H9 (cell line): ENCODE measurements at places on chromosomes 1 and 21.
A peak's percentile ranks its signal among the peaks of the same experiment; 100 is the strongest.

DNA sequence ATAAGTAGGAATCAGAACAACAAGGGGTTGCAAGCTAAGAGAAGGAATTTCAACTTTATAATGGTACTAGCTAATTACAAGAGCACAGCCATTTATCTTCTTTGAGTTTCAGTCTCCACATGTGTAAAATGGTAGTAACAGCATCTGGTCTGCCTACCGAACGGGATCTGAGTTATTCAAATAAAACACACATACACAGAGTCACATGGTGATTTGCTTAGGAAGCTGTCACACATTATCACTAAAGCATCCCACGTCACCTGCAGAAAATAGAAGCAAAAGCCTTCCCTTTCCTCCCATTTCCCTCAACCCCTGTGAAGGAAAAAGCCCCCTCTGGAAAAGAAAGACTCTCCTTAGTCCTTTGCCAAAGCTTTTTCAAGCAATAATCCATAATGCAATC, 389.7 kb downstream of the OMA1 start:
- DNase-seq: no peak
- H3K27ac ChIP-seq: no peak overlapping the region
- peaks cover 7% of the 10 kb centered on the region; the same call in 1 of the 2 replicates for H3K4me1 ChIP-seq
- H3K36me3 ChIP-seq: no peaks in the 10 kb centered on the region

GRCh38 chr1:74681851-74682250, 8.3 kb upstream of the ERICH3 start:
- no peak overlapping the region for H3K27ac ChIP-seq
- no peaks in the 10 kb centered on the region for H3K4me1 ChIP-seq
- DNase-seq: no peak
- H3K4me3 ChIP-seq: no peak overlapping the region
- H3K27me3 ChIP-seq: no peaks in the 10 kb centered on the region
- H3K36me3 ChIP-seq: no peaks in the 10 kb centered on the region

DNA sequence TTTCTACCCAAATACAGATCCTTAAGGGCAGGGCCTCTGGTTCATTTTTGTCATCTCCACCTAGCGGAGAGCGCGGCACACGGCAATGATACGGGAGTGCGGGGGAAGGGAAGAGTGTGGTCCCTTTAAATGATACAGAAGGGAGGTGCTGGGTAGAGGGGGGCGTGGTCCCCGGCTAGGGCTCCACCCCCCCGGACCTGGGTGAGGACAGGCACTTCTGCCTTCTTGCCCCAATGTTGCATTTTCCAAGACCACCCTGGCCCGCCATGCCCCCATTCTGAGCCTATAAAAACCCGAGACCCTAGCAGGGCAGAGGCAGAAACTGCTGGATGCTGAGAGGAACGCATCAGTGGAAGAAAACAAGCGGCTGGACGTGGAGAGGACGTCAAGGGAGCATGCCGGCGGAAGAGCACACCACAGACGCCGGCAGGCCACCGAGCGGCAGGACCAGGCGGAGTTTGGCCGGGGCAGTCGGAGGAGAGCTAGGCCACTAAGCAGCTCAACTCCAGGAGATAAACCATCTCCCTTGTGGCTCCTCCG, 30.0 kb downstream of the LRRC3 start:
- H3K27me3 ChIP-seq: no peaks in the 10 kb centered on the region
- H3K27ac ChIP-seq: no peak overlapping the region
- peaks cover 5% of the 10 kb centered on the region for H3K36me3 ChIP-seq
- DNase-seq: peak; percentile 94

DNA sequence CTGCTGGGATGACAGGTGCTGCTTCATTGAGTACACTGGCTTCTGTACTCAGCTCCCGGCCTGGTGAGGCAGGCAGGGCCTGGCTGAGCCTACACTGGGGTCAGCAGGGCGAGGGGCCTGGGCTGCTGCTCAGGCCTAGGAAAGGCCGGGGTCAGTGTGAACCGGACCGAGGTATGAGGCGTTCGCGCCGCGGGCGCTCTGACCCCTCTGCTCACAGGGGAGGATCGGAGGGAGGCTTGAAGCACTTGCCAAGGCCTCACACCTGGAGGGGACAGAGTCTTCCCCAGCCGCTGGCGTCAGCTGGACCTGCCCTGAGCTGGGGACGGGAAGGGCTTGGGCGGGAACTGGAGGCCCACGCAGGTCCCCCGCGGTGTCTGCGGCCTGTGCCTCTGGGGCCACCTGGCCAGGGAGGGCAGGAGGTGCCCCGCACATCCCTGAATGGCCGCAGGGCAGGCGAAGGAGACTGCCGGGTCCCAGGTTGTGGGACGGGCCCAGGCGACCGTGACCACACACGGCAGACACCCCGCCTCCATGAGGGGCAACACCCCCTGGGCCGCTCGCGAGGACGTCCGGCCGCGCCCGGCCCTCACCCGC, 466 bp downstream of the PEX10 start:
- no peak overlapping the region for H3K27ac ChIP-seq
- peak overlapping the region; percentile 91 for H3K4me3 ChIP-seq
- DNase-seq: peak; percentile 40
- H3K4me1 ChIP-seq: no peaks in the 10 kb centered on the region

DNA sequence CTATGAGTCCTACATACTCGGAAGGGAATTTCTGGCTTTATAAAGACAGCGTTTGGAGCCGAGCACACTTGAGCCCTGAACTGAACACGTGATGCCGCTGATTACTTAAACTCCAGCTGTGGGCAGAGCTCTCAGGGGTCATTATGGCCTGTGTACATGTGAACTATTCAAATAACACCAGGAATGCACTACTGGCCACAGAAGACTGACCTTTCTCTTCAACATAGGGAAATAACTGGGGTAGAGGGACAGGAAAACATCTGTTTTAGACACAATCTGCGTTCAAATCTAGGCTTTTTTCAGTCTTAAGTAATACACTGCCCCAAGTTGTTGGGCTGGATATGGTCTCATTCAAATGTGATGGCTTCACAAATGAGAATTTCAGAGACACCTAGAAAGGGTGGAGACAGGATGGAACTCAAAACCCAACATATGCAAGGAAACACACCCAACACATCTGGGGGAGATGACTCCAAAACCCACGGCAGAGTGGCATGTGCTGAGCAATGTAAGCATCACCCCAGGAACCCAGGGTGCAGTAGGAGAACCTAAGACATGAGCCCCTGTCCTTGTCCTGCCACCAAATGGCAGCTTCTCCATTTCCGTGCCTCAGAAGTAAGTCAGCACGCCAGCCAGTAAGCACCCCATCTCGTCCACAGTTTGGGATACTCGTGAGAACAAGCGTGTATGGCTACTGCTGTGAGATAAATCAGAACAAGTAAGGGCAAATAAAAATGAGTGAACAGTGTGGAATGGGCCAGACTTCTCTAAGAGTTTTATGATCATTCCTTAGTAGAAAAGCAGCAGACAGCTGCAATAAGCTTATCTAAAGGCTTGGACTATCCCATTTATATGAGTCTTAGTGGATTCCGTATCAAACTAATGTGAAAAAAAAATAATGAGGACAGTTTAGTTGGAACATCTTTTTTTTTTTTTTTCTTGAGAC, 24.9 kb downstream of the NID1 start:
- peaks cover 5% of the 10 kb centered on the region; the same call in 1 of the 2 replicates for H3K36me3 ChIP-seq
- DNase-seq: no peak
- no peak overlapping the region for H3K4me3 ChIP-seq
- H3K27me3 ChIP-seq: no peaks in the 10 kb centered on the region
- no peaks in the 10 kb centered on the region for H3K4me1 ChIP-seq
- no peak overlapping the region for H3K27ac ChIP-seq

DNA sequence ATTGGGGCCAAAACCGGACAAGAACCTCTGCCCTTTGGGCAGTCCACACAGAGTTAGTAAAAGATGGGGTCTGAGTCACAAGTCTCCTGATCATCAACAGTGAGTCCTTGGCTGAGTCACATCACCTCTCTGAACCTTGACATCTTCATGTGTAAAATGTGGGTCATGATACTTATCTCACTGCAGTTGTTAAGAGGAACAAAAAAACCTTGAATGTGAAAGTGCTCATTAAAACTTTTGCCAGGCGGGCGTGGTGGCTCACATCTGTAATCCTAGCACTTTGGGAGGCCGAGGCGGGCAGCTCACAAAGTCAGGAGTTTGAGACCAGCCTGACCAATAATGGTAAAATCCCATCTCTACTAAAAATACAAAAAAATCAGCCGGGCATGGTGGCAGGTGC, 15.7 kb downstream of the S100A16 start:
- H3K4me1 ChIP-seq: peaks cover 7% of the 10 kb centered on the region; the same call in 1 of the 2 replicates
- DNase-seq: no peak
- H3K4me3 ChIP-seq: no peak overlapping the region
- H3K36me3 ChIP-seq: no peaks in the 10 kb centered on the region
- no peak overlapping the region for H3K27ac ChIP-seq

- no peak overlapping the region for H3K27ac ChIP-seq
- no peaks in the 10 kb centered on the region for H3K36me3 ChIP-seq
- no peak overlapping the region for H3K4me3 ChIP-seq
Measured at GRCh38 chr1:5164158-5164557, 509.7 kb downstream of the AJAP1 start.

DNA sequence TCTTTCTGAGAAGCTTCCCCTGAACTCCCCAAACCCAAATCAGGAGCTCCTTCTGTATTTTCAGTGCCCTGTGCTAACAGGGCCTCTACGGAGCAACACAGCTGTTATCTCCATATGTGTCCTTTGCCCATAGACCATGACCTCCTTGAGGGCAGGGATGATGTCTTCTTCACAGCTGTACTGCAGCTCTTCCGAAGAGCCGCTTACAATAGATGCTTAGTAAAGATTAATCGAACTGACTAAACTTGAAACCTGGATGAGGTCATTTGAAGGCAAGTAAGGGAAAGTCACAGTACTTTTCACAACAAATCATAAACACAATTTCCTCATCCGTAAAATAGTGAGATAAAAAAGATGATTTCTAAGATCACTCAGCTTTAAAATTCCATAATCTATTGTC, 4.4 kb upstream of the KCNN3 start:
- H3K4me1 ChIP-seq: no peaks in the 10 kb centered on the region; the same call in 1 of the 2 replicates
- no peaks in the 10 kb centered on the region; the same call in 2 of the 3 replicates for H3K36me3 ChIP-seq
- no peak overlapping the region for H3K4me3 ChIP-seq

- no peak within 1 kb of the TSS for H3K27ac ChIP-seq
- no peaks in the 10 kb centered on the region for H3K4me1 ChIP-seq
- DNase-seq: peak; percentile 92
- H3K4me3 ChIP-seq: peak within 1 kb of the TSS; percentile 80
- H3K36me3 ChIP-seq: no peaks in the 10 kb centered on the region
Measured at GRCh38 chr1:44842862-44843655, at the start of gene PTCH2. PTCH2 (minus strand) TSS chr1:44843253; CDS start chr1:44842932, 321 bp downstream.
